ENCODE measurements at places on chromosomes 12 and 14.
A peak's percentile ranks its signal among the peaks of the same experiment; 100 is the strongest.

GRCh38 chr14:39169541-39169900 lies 612 bp downstream of the TRAPPC6B start:
- DNase-seq, result no peak

- peak; percentile 98 for DNase-seq
Measured at GRCh38 chr14:32202998-32203882, at the start of gene RNU6-8. Gene RNU6-8, minus strand, starts transcription at chr14:32203269.

- no peak for DNase-seq
Measured at GRCh38 chr12:12586879-12587675, 24.4 kb upstream of the DUSP16 start.

DNA sequence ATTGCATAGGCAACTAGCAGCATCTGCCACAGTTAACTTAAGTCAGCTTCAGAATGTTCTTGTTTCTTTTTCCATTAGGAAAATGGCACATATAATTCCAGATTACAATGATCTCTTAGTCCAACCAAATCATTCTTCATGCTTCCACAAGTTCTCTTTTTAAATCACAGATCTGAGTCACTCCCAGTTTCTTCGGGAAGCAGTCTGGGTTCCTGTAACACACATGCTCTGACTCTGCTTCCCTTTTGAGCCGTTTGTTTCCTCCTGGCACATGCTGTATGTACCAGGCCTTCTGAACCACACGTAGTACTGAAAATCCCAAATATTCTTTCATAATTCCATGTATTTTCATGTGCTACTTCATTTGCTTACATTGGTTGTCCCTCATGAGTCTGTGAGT lies 388.8 kb upstream of the PDE3A start:
- DNase-seq, result no peak

GRCh38 chr14:33602396-33602795 lies 348.5 kb downstream of the EGLN3 start:
- no peak for DNase-seq

- DNase-seq, result no peak
Measured at GRCh38 chr12:96409731-96410130, 9.5 kb upstream of the CDK17 start.

GRCh38 chr12:27824126-27824842 lies 44.2 kb upstream of the MANSC4 start:
- DNase-seq, result no peak

DNA sequence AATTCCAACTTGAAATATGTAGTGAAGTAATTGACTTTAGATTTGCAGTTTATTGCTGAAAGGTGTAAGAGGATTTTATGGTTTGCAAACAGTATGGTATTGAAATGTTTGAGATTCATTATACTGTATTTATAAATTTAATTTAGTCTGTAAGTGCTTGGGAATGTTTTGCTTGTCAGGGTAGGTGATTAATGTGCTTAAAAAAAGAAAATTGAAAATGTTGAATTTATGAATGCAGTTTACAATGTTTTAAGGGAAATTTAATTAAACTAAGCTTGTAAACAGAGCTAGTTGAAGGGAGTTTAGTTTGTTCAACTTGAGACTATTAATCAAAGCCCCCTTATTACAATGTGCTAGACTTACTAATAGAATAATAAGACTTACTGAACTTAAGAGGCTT lies 18.0 kb upstream of the CRY1 start:
- no peak for DNase-seq

GRCh38 chr12:52202361-52203078 lies 10.7 kb upstream of the KRT80 start:
- DNase-seq, result peak; percentile 80

GRCh38 chr14:77347751-77348150 lies 26.9 kb downstream of the GSTZ1 start:
- no peak for DNase-seq

DNA sequence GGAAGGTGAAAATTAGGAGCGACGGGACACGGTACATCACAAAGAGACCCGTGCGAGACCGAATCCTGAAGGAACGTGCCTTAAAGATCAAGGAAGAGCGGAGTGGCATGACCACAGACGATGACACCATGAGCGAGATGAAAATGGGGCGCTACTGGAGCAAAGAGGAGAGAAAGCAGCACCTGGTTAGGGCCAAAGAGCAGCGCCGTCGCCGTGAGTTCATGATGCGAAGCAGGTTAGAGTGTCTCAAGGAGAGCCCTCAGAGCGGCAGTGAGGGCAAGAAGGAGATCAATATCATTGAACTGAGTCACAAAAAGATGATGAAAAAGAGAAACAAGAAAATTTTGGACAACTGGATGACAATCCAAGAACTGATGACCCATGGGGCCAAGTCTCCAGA lies 385.3 kb downstream of the PDZRN4 start:
- no peak for DNase-seq

- no peak for DNase-seq
Measured at GRCh38 chr14:59277659-59278058, 89.2 kb downstream of the DAAM1 start.

- peak; percentile 23 for DNase-seq
Measured at GRCh38 chr14:55715889-55716288, 135.9 kb downstream of the KTN1 start.

- no peak for DNase-seq
Measured at GRCh38 chr14:98133806-98134205, 1138.2 kb downstream of the BCL11B start.

- no peak for DNase-seq
Measured at GRCh38 chr14:65731933-65732506, 319.5 kb downstream of the FUT8 start.

GRCh38 chr14:64255756-64256155 lies 38.4 kb downstream of the ESR2 start:
- DNase-seq, result no peak

DNA sequence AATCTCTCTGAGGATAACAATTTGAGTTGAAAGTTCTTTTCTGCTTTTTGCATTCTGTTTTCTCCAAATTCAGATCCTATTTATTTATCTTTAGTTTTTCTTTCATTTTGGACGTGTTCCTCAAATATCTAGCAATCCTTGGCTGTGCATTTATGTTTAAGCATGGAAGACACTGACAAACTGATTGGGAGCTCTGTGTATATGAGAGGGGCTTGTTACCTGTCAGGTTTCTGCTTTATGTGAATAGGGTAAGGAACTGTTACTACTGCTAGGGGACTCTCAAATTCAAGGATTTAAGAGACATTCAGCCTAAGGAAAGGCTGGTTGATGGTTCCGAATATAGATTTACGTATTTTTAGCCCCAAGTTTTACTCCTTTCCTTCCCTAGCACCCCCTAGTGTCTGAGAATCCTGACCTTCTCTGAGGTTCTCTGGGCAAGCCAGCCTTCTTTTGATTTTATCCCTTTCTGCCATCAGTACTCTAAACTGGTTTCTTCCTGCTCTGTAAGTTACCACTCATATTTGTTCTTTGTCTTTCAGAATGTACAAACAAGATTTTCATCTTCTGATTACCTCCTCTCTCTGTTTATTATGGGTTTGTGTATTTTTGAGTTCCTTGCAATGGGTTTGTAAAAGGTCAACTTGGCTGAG lies 30.5 kb downstream of the YLPM1 start:
- DNase-seq, result no peak

GRCh38 chr12:66929121-66929520 lies 250.2 kb upstream of the GRIP1 start:
- no peak for DNase-seq

DNA sequence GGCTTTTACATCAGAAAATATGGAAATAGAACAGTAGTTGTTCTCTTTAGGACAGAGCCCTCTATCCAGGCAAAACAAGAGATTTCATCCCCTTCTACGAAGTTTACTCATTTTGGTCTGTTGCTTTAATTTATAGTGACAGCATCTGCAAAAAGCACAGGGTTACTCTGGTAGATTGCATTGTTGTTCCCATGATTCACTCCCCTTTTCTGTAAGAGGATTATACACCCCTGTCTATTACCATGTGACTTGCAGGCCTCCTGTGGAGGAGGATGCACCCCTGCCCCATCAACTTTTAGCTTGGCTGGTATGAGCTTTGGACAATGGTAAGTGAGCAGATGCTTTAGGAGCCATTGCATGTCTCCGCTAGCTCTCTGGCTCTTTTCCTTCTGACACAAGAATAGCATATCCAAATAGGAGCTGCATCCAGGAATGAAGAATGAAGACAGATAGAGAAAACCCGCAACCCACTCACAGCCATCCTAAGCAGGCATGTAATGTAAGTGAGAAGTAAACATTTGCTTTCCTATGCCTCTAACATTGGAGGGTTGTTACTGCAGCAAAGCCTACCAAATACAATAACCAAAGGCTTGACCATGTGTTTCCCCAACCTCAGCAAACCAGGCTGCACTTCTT lies 304.2 kb downstream of the AKAP6 start:
- peak; percentile 61 for DNase-seq

All from retina (tissue), 1 donor.